ENCODE measurements at places on chromosomes 13 and 19.

GRCh38 chr13:48492470-48493065 is 40.3 kb downstream of the RCBTB2 start:
- DNase-seq, result peak; percentile 78

- no peak for DNase-seq
Measured at GRCh38 chr13:86608701-86609100, 809.5 kb upstream of the SLITRK6 start.

- DNase-seq, result no peak
Measured at GRCh38 chr19:36574741-36575140, 1.6 kb upstream of the ZNF529 start.

- DNase-seq, result no peak
Measured at GRCh38 chr13:59166174-59166573, 997.6 kb downstream of the DIAPH3 start.

DNA sequence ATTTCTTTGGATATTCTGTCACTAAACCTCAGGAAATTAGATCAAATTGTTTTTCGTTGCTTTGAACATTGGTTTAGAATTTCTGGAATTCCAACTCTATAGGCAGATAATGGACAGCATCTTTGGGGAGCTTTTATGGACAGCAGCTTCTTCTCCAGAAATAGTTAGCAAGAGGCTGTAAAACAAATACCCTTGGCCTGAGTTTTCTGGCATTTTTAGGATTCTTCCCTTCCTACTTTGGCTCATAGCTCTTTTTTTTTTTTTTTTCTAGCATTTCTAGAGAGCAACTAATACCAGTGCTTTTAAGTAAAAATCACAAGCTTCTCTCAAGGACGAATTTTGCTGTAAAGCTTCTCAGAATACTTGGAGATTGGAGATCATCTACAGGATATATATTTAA is 169.8 kb upstream of the SPRY2 start:
- no peak for DNase-seq

GRCh38 chr19:1766800-1767352 is 13.6 kb downstream of the ONECUT3 start:
- no peak for DNase-seq

DNA sequence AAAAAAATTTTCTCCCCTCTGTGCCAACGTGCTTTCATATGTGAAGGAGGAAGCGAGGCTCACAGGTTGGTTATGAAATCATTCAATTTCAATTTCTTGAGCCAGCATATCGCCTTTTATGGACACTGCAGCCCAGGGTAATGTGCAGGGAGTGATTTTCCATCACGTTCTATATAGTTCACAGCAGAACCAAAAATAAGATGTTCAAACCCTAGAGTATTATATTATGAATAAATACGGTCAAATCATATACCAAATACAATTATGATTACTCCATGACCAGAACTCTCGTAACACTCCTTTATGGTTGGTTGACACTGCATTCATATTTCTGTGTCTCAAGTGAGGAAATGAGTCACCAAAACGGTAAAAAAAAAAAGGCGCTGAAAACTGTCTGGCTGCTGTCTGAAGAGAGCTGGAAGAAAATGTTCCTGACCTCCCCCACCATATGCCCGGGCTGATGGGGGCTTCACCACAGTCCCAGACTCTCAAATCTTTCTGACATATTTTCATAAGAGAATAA is 75.8 kb upstream of the UBAC2 start:
- DNase-seq, result no peak

DNA sequence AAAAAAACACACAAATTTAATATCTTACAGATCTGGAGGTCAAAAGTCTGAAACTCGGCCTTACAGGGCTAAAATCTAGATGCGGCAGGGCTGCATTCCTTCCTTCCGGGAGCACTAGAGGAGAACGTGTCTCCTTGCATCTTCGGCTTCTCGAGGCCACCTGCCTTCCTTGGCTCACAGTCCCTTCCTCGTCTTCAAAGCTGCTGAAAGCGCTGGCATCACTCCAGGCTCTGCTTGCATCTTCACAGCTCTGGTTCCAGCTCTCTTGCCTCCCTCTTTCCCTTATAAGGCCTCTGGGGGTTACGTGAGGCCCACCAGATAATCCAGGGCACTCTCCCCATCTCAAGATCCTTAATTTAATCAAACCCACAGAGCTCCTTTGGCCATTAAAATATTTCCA is 10.5 kb downstream of the XRCC1 start:
- no peak for DNase-seq

DNA sequence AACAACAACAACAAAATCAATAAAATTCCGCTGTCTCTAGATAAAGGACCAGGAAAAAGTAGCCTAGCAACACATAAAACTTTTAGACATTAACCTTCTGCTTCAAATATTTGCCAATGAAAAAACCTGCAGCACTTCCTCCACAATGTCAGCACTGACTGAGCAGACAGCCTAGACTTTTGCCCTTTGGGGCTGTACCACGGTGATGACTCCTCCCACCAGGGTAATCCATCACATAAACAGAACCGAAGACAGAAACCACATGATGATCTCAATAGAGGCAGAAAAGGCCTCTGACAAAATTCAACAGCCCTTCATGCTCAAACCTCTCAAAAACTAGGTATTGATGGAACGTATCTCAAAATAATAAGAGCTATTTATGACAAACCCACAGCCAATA is 30.2 kb upstream of the TRPC4 start:
- DNase-seq, result no peak

- DNase-seq, result no peak
Measured at GRCh38 chr19:29267701-29268100, 54.8 kb upstream of the UQCRFS1 start.

DNA sequence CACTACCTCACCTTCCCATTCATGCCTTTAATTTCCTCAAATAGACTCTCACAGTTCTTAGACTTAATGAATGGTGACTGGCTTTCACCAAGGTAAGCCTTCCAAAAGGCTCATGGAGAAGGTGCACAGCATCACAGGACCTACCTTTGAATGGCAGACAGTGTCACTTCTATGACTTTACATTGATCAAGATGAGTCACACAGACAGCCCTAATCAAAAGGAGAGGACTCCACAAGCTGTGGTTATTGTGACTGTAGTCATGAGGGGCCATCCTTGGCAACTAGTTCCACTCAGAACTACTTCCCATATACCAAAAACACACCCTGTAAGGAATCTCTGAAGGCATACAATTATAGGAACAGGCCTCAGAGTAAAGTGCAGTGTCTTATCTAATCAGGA is 5.9 kb downstream of the LGALS16 start:
- DNase-seq, result no peak

DNA sequence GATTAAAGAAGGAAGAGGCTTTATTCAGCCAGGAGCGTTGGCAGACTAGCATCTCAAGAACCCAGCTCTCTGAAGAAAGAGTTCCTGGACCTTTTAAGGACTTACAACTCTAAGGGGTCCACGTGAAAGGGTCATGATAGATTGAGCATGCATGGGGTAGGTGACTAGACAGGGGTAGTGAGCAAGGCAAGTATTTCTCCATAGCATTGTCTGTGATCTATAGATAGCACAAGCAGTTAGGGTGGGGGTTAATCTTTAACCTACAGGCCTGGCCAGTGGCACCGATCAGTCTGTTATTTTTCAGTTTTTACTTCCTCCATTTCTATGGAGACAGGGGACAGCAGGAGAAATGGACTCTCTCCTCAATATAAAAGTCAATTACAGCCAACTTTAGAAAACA is 983.7 kb downstream of the SLITRK1 start:
- no peak for DNase-seq

- no peak for DNase-seq
Measured at GRCh38 chr13:101059793-101060192, 356.5 kb downstream of the NALCN start.

GRCh38 chr13:113062691-113063090 is 42.9 kb upstream of the F7 start:
- no peak for DNase-seq

- DNase-seq, result no peak
Measured at GRCh38 chr13:104132849-104133248, 1066.6 kb upstream of the SLC10A2 start.

DNA sequence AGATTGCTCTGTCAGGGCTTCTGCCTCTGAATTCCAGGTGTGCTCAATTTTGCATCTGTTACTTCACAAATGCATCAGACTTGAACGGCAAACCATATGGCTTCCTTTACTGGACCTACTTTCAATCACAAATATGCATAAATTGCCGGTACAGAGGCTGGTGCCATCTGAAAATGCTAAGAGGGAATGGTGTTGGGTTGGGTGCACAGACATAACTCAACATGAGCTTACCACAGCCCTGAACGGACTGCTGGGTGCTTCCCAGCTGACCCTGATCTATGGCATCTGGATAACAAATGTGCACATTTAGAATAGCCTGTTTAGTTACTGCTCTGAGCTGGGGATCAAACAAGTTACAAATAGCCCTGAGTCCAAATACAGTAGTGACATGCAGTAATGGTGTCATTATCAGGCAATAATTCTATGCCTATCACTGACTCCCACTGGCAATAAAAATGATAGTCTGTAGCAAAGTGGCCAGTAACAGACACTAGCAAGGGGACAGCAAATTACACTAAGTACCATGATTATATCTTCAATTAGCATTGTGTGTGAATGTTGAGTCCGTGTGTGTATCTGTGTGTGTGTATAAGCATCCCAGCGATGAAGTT is 927.3 kb downstream of the DIAPH3 start:
- DNase-seq, result no peak

GRCh38 chr13:43915451-43915850 is 35.7 kb downstream of the LACC1 start:
- no peak for DNase-seq

DNA sequence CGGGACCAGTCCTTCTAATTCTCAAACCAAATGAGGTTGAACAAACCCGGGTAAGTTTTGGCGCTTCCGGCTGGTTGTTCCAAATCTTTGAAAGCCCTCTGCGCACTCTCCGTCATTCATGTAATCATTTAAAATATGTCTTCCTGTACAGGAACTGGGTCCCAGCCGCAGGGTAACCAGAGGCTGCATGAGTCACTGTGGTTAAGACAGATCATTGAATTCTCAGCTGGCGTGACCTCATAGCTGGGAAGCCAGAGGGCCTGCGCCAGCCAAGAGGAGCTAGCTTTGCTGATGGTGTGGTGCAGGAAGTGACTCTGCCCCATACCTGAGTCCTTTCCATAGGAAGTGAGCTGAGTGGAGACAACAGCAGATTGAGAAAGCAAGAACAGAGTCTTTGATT is 135.2 kb downstream of the TSHZ3 start:
- peak; percentile 46 for DNase-seq

DNA sequence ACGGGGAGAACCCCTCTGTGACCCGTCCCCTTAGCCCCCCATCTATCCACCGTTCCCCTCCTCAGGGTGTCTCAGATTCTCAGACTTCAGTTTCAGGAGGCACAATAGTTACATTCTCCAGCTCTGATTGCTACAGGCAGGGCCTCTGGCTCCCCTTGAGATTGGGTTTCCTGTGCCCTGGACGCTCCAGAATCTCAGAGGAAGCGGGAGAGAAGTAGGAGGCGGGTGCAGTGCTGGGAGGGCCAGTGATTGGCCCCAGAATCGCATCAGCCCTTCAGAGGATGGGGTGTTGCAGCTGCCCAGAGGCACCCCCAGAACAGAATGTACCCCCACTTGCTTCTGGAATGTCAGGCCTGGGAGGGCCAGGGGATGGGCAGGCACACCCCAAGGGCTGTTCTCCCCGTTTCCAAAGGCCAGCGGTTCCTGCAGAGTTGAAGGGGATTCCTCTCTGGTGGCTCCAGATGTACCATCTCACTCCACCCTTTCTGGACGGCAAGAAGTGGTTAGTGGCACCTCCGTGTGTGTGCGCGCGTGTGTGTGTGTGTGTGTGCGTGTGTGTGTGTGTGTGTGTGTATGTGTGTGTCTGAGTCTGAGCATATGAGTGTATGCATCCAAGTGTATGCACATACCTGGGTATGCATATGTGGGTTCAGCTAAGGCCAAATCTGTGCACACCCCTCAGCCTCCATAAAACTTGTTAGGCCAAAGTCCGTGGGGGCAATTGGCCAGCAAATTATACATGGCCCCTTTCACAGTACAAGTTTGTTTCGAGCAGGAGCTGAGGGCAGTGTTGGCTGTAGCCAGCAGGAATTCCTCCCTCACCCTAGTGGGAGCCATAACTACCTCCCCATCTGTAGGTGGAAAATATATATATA is 35.5 kb downstream of the LYL1 start:
- DNase-seq, result no peak

DNA sequence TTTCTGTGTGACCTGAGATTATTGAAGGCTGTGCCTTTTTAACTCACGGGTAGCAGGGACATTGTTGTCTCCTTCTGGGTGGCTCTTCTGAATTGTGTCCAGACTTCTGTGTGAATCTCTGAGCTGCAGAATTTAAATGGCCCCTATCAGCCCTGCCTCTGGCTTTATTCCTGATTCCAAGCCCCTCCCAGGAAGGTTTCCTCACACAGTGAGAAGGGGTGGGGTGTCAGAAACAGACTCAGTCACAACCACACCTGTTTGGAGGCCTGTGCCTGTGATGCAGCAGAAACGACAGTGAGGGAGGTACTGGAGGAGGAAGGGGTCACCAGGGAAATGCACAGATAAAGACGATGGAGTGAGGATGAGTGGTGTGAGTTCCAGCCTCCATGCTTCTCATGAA is at the start of gene CLC:
TSS of gene CLC (minus strand) at position 139 of the 400 bp plus-strand sequence. CDS start at position 62, 77 bp downstream.
- DNase-seq, result no peak

GRCh38 chr13:35994131-35994966 is 136.8 kb downstream of the DCLK1 start:
- DNase-seq, result no peak

- no peak for DNase-seq
Measured at GRCh38 chr19:48726556-48726955, 7.0 kb upstream of the MAMSTR start.

Measured in right lobe of liver (tissue), 6 donors.